ENCODE measurements at places on chromosomes 1 and 21. TPM values are rescaled to one million over a fixed set of nuclear protein-coding genes. Genes with fewer than 3 reads are reported as not detected.

DNA sequence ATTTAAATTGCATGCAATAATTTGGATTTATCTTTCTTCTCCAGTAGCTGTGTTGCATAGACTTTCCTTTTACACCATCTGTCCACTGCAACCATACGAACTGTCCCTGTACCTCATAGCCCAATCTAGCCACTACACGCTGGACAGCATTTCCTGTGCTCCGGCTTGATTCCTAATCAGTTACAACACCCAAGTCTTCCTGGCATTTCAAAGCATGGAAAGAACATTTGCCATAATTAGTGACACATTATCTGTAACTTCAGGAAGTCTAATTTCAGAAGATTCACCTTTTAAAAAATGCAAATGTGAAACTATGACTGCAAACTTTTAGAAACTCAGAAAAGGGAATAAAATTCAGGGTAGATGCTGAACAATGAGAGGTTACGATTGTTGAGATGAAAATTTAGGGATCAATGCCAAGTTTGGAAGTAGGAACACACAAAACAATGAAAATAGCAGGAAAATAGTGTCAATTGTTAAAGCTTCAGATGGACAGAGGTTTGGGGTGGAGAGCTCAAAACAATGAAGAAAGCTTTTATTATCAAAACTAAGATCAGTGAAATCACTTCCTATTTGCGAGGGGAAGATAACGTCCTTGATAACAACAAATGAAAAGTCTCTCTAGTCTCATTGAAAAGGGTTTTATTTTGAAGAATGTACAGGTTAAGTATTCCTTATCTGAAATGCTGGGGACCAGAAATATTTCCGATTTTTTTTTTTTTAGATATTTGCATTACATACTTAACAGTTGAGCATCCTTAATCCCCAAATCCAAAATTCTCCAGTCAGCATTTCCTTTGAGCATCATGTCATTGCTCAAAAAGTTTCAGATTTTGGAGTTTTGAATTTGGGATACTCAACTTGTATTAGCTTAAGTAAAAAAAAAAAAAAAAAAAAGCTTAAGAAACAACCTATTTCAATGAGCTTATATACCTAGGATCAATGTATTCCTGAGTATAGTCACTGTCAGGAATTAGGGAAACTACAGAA lies 107.3 kb downstream of the FNBP1L start:
- DNase-seq = no peak

DNA sequence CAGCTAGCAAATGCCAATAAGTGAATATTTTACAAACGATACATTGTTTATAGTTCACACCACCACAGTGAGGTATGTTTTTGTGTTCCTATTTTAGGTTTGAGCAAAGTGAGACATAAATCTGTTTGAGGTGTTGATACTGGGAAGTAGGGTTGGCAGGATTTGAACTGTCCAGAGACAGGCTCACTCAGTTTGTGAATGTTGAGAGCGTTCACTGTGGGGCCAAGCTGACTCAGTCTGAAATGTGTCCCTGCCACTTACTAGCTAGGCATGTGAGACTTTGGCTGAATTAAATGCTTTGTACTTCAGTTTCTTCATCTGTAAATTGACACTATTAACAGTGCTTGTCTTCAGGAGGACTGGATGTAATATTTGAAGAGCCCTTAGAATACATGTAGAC lies 35.1 kb downstream of the DIRAS3 start:
- no peak for DNase-seq

DNA sequence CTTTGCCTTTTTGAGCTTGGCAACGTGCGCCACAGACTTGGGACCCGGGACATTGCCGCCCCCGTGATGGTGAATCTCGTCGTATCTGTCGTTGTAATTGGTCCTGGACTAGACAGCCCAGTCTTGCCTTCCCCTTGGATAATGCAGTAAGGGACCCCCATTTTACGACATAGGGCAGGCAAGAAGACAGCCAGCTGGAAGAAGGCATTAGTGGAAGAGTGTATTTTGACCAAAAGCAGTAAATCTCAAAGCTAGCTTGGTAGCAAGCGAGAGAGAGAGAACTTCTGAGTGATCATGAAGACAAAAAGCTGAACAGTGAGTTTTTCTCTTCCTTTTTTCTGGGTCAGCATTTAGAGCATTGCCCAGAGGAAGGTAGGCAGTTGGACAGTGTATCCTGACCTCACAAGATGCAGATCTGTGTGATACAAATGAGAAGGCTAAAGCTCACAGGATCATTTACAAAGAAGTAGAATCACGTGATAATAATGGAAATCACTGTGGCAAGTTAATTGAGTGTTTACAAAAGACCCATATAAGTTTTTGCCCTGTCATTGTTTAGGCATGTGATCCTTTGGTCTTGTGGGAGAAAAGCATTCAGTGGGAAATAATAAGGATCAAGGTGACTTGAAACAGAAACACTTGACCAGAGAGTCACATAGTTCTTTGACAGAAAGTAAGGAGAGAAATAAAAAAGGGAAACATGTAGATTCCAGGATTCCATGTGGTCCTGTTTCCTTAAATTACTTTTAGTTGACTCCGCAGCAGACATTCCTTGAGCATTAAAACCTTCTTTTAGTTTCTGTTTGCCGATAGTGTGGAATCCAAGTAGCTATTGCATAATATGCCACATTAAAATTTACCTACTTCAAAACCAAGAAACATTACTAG lies 66.3 kb downstream of the CNST start:
- DNase-seq = no peak

- no peak for DNase-seq
These were observed 9.3 kb downstream of the DRAXIN start for GRCh38 chr1:11700601-11701467.

DNA sequence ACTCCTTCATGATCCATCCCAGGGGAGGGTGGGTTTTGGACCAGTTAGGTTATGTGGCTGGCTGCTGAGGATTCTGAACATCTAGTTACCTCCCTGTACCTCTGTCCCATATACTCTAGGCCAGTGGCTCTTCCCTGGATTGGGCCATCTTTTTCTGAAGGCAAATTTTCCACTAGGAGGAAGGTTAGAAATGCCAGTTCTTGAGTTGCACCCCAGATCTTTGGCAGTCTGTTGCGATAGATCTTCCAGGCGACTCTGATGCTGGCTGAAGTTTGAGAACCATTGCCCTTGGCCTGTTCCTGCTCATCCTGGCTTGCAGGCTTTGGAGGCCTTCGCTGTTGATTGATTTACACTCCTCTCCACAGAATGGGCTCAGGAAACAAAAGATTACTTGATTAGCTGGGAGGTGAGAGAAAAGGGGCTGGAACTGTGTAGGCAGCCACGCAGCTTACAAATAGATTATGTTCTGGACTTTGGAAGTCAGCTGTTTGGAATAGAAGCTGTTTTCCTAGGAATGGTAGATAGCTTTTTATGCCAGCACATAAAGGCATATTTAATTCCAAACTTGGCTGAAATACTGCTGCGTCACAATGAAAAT lies 110.1 kb downstream of the MRPS6 start:
- no peak for DNase-seq

DNA sequence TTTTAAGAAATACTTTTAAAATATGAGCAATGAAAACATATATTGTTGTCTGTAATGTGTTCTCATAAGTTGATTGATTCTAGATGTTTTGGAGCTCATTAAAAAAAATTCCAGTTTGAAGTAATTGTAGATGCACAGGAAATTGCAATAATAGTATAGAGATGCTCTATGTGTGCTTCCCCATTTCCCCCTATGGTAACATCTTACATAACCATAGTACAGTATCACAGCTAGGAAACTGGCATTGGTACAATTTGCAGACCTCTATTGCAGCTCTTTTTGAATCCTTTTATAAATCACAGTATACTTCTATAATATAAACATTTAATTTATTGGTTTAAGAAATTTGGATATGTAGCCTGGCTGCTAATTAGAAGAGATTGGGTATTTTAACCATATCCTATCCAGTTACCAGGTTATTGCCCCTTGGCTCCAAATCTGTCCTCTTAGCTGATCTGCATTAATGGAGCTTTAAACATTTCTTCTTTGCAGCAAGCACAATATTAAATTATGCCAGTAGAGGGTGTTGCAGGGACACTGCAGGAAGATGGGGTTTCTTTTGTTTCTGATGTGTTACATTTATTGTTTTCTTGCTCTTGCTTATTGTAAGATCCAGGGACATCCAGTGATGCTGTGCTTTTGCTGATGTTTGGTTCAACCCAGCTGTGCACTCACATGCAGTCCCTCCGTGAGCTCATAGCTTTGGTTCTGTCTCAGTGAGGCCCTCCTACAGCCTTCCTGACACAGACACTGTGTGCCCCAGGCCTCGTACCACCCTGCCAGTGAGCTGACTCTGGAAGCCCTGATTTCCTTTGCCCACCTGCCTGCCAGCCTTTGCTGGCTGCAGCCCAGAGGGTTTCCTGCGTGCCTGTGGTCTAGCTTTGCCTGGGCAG lies 103.3 kb downstream of the RABGAP1L start:
- peak; percentile 32 for DNase-seq

- DNase-seq = no peak
These were observed 45.4 kb downstream of the PLEKHA6 start for GRCh38 chr1:204314171-204314892.

- no peak for DNase-seq
These were observed 46.8 kb downstream of the ADAMTS5 start for GRCh38 chr21:26920055-26920454.

GRCh38 chr1:204464701-204465100 lies 29.9 kb downstream of the PIK3C2B start:
- peak; percentile 16 for DNase-seq

GRCh38 chr1:218312509-218312908 lies 27.4 kb downstream of the RRP15 start:
- DNase-seq = no peak

DNA sequence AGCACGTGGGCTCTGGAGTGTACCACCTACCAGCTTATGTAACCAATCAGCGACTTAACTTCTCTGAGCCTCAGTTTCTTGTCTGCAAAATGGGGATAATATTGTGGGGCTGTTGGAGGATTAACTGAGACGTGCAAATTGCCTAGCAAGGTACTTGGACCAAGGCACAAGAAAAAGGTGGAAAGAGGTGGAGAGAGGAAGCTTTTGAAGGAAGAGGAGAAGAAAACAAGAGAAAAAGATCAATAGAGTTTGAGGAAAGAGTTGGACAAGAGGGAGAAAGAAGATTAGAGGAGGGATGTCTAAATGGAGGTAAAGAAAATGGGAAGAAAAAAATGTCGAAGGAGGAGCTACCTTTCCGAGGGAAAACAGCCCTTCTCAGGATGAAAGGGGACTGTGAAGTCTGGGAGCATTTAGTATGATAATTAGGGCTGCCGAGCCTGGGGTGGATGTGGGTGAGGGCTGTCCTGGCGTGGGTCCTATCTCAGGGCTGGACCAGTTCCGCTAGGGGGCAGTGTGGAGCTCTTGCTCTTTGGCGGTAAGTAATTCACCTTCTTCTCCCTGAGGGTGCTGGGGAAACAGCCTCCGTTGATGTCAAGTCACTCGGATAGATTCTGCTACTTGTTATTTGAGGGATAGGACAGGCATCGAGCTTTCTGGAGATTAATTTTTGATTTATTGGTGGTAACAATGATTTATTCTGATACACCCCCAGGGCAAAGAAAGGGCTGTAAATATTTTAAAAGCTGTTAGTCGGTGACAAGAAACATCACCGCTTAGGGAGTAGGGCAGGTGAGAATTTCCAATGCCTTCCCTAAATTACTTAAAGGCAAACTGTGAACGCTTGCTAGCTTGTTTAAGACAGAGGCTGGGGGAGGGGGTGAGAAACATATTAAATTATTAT lies 79.0 kb upstream of the NFASC start:
- DNase-seq = no peak

GRCh38 chr1:118073648-118074435 lies 111.2 kb downstream of the SPAG17 start:
- peak; percentile 90 for DNase-seq

GRCh38 chr1:116545359-116545705 lies 25.5 kb downstream of the CD58 start:
- DNase-seq = no peak

DNA sequence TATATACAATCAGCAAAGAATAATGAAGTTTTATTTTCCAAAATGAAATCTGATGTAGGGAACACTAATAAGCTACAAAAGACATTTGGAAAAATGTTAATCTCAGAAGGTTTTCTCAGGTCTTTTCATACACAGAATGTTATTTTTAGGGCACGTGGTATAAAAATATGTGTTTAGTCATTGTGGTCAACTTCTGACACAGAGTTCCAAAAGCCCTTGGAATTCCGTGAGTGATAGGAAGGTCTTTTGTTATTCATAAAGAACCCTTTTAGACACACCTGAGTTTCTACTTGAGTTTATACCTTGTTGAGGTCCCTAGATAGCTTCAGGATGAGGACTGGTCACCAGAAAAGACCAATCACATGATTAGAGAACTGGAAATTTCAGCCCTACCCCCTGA lies 277.6 kb upstream of the NCAM2 start:
- DNase-seq = no peak

GRCh38 chr1:98496256-98496995 lies 165.1 kb upstream of the SNX7 start:
- DNase-seq = no peak

DNA sequence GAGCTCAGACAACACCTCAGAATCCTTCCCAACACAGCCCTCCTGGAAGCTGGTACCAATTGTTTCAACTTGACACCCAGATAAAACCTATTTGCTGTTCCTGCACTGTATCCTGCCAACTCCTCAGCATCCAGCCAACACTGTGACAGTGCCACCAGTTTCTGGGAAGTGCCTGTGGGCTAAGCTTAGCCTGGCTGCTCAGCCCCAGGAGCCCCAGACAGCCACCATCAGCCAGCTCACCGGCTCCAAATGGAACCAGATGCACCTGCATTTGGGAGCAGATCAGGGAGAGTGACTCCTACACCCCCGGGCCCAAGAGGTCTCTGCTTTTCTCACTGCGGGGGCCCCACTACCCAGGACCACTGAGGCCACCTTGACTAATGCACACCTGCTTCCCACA lies 24.9 kb downstream of the KCNN3 start:
- DNase-seq = no peak

- DNase-seq = no peak
These were observed 8.8 kb downstream of the FCRLB start for GRCh38 chr1:161730050-161730564.

DNA sequence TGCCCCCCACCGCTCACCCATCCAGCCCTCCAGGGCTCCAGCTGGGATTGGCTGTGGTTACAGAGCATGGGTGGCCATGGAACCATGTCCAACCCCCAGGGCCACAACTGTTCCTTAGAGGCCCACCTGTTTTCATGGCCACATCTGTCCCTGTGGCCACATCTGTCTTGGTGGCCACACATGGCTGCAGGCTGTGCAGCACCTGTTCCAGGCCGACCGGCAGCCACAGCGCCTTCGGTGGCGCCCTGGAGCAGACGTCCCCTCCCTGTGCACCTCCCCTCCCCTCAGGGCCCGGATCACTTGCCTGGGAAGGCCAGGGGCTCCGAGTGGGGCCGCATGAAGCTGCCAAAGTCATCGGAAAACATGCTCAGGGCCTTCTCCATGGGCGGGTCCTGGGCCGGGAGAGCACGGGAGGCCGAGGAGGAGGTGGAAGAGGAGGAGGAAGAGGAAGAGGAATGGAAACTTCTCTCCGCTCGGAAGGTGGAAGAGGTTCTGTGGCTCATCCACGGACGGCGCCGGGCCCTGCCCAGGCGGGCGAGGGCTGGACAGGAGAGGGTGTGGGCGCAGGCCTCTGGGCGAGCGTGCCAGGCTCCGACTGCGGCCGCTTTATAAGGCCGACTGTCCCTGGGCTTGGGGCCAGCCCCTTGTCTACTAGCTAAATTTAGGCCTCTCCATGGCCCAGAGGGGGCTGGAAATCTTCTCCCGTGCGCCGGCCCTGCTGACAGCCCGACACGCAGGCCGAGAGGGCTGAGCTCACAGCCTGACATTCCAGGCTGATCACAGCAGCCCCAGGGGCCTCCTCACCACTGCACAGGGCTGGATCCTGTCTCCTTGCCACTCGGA lies at the start of gene HSPB7:
Gene HSPB7 (minus strand): TSS at position 583 of the 843 bp plus-strand sequence. CDS start 80 bp downstream, at position 503.
- DNase-seq = peak; percentile 57

GRCh38 chr1:6099297-6099696 lies 53.6 kb downstream of the KCNAB2 start:
- no peak for DNase-seq

ESPN gene
- total RNA-seq = 6.4 TPM

FAAH gene
- 11.2 TPM for total RNA-seq
